ENCODE measurements at places on chromosomes 3 and 15.

- DNase-seq: no peak
Observed at GRCh38 chr3:79490165-79491028, 277.4 kb downstream of the ROBO1 start.

DNA sequence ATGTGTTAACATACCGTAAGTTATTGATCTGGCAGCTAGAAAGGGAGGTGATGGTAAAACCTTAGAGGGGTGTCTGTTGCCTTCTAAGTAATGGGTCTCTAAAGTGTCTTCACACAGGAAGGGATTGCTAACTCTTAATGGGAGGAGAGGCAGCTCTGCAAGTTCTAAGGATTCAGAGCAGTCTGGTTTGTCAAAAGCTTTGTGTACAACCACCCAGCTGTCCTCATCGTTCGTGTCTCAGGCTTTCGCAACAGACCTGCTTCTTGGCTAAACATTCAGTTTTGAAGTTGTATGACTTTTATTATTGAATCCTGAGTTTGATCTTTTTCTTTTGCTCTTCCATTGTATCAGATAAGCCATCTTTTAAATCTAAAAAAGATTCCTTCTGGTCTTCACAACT is 404.9 kb downstream of the SQOR start:
- DNase-seq: no peak

DNA sequence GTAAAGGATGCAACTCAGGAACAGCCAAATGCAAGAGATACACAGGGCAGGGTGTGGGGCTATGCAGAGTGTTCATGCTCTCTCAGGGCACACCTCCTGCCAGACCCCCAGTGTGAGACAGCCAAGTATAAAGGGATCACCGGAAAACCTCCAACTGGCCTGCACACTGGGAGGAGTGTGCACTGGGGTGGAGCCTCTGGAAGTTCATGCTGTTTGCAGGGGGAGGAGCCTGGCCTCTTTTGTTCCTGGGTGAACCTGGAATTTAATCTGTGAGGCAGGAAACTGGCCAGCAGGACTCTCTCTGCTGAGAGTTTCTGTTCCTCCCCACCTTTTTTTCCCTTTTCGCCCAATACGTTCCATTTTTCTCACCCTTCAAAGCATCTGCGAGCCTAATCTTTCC is 204.1 kb downstream of the WNT5A start:
- DNase-seq: no peak

GRCh38 chr3:243356-243725 is 46.8 kb downstream of the CHL1 start:
- no peak for DNase-seq

- no peak for DNase-seq
Observed at GRCh38 chr3:23435318-23435717, 232.2 kb downstream of the UBE2E2 start.

- DNase-seq: no peak
Observed at GRCh38 chr15:74489518-74490338, 28.8 kb upstream of the UBL7 start.

DNA sequence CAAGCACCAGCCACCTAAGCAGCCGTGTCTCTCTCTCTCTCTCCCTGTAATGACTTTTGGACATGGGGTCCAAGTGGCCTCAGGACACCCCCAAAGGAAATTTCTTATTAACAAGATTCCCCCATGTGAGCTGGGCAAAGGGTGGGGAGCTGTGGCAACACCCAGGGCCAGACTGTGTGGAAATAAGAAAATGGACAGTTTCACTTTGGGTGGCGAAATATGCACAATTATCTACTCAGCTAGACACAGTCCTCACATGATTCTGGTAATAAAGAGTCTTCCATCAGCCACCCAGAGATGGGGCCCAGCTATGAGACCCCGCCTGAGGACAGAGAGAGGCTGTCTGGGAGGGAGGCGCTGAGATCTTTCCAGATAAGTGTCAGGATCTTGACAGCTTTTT is 96.8 kb upstream of the TPM1 start:
- DNase-seq: no peak

DNA sequence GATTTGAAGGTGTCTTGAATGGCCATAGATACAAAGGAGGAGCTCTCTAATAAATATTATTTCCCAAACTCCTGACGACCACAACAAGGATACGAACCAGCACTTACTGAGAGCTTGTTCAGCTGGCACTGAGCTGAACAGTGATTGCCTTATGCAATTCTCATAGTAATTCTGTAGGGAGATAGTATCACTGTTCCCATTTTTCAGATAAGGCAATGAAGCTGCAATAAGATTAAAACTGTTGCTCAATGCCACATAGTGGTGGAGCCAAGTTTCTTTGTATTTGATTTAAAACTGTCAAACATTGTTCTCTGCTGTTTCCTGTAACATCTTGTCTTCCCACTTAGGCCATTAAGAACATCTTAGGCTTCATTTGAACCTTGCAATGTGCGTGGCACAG is 163.9 kb downstream of the RPLP1 start:
- no peak for DNase-seq
